Karpas-422 (cell line): ENCODE measurements at places on chromosomes 1 and 21.

- peak; percentile 12 for DNase-seq
Observed at GRCh38 chr1:209741193-209741592, 14.7 kb upstream of the TRAF3IP3 start.

DNA sequence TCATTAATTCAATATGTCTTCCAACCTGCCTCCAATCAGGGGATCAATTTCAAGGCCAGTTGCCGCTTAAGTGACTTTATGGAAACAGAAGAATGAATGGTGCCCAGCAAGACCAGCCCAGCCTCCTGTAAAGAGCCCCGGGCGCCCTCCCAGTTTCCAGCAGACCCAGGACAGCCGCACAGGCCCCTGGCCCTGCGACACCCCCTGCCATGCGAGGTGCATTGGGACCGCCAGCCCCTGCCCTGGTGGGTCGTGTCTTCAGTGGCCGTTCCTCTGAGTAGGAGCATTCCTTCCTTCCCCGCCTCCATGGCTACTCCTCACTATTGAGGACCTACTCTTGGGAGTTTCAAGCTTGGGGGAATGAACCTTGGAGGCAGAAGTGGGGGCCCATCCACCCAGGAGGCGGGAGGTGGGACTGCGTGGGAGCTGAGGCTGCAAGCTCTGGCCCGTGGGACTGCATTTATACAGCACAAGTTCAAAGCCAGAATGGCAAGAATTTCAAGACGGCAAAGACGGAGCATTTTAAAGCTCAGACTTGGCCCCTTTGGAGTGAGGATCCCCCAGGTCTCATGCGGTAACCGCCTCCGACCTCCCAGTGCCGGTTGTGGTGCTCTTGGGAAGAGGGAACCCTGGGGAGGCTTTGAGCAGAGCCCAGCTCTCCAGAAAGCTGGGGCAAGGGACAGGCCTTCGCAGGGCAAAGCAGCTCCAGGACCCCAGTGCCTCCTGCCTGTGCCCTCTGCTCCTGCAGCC lies 73.1 kb upstream of the ACTRT2 start:
- DNase-seq = no peak

- DNase-seq = no peak
Observed at GRCh38 chr1:111948209-111949171, 41.0 kb downstream of the KCND3 start.

GRCh38 chr1:200619894-200620272 lies 668 bp downstream of the KIF14 start:
- peak; percentile 47 for DNase-seq

- no peak for DNase-seq
Observed at GRCh38 chr1:44071461-44071860, 40.2 kb upstream of the SLC6A9 start.
